ENCODE measurements at places on chromosomes 3 and 15.

DNA sequence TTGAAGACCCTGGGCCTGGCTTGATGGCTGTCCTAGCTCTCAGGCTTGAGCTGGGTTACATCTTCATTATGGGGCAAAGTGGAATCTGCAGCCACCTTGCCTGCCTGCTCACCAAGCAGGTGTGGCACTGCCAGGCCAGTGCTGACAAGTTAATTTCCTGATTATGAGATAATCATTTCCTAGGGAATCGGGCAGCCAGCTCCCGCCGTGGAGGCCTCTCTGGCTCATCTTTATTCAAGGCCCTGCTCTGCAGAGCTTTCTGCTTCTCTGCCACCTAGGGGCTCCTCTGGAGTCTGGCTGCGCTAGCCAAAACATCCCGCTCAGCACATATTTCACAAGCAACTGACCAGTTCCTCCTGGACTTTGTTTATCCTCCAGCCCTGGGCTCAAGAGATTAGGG lies 9.9 kb downstream of the LOXL1 start:
- no peak for DNase-seq

- no peak for DNase-seq
Observed at GRCh38 chr3:75220932-75221331, 443.2 kb upstream of the FRG2C start.

DNA sequence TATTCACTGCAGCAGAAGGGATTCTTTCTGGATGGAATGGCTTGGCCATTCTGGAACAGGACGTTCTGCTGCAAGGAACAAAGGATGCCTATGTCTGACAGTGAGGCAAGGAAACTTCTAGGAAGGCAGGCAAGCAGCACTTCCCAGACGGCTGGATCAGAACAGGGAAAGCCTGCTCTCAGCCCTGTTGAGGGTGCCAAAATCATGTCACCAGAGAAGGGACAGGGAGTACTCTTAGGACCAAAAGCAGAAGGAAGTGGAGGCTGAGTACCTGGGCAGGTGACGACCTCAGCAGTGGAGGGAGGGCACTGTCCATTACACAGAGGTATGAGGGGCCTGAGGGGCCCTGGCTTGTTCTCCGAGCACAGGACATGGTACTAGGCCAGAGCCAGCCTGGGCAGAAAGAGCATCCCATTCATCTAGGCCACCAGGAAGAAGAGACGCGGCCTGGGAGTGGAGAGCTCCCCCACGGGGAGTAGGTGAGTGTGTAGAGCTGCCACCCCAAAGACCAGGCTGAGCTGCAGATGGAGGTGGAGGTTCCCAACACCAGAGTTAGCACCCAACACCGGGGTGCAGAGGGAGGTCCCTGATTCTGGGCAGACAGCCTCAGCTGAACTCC lies 9.6 kb downstream of the KLF15 start:
- no peak for DNase-seq

- peak; percentile 8 for DNase-seq
Observed at GRCh38 chr15:58771621-58772250, 634 bp downstream of the MINDY2 start.

- no peak for DNase-seq
Observed at GRCh38 chr3:128874481-128875180, 4.8 kb upstream of the ACAD9 start.
